ENCODE measurements at places on chromosomes 5 and 9.
A peak's percentile ranks its signal among the peaks of the same experiment; 100 is the strongest.

GRCh38 chr5:28831042-28831441 is 1792.7 kb upstream of the CDH9 start:
- no peak for DNase-seq

GRCh38 chr9:133961226-133962165 is 30.6 kb downstream of the VAV2 start:
- DNase-seq, result no peak

DNA sequence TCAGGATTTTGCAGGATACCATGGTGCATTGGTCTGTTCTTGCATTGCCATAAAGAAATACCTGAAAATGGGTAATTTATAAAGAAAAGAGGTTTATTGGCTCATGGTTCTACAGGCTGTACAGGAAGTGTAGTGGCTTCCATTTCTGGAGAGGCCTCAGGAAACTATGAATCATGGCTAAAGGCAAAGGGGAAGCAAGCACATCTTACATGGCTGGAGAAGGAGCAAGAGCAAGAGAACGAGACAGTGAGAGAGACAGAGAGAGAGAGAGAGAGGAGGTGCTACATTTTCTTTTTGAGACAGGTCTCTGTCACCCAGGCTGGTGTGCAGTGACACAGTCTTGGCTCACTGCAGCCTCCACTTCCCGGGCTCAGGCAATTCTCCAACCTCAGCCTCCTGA is 43.9 kb downstream of the P4HA2 start:
- no peak for DNase-seq

DNA sequence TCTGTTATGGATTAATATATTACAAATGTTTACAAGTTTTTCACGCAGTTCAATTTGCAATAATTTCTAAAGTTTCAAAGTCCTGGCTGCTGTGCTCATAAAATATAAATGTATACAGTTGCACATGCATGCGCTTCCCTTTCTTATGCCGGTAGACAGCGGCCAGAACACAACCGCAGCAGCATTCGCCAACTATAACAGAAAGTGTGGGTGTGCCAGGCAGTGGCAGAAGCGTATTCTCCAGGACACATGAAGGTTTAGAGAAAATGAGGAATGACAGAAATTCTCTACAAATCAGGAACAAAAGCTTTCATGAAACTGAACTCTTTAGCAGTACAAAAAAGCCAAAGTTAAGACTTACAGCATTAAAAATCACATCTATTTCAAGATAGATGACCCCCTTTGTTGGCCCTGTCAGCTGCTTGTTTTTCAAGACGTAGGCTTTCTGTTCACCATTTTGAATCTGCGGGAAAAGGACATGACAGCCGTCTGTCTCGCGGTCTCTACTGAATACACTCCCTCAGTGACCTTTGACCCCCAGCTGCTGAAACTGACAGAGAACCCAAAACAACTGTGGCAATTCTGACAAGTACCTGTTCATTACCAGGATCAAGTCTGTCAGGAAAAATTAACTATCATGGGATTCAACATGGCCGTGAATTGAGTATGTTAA is 252.2 kb downstream of the SLF1 start:
- no peak for DNase-seq

DNA sequence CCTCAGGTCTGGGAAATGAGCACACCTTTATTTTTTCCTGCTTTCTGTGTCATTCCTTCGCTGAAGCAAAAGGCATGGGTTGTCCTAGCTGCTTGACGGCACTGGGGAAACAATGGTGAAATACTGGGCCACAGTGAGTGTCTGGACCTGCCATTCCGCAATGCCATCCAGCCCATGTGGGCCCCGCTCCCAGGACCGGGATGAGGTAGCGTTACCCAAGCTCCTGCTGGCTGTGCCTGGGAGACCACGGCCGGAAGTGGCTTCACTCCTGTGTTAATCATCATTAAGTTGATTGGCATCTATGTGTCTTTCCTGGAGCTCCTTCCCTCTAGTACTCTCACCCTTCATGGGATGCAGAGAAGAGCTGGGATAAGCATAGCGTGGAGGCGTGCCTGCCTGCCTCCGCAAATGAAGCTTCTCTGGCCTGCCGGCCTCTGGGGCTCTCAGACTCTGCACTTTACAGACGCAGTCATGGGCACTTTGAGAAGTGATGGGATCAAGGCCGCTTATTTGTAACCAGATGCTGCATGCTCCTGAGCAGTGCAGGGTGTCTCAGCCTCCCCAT is 16.5 kb upstream of the SMIM32 start:
- no peak for DNase-seq

- no peak for DNase-seq
Measured at GRCh38 chr5:52269859-52270258, 517.9 kb upstream of the ITGA1 start.

GRCh38 chr9:117784996-117785395 is 80.8 kb downstream of the TLR4 start:
- no peak for DNase-seq

GRCh38 chr5:13955896-13956295 is 11.4 kb upstream of the DNAH5 start:
- no peak for DNase-seq

DNA sequence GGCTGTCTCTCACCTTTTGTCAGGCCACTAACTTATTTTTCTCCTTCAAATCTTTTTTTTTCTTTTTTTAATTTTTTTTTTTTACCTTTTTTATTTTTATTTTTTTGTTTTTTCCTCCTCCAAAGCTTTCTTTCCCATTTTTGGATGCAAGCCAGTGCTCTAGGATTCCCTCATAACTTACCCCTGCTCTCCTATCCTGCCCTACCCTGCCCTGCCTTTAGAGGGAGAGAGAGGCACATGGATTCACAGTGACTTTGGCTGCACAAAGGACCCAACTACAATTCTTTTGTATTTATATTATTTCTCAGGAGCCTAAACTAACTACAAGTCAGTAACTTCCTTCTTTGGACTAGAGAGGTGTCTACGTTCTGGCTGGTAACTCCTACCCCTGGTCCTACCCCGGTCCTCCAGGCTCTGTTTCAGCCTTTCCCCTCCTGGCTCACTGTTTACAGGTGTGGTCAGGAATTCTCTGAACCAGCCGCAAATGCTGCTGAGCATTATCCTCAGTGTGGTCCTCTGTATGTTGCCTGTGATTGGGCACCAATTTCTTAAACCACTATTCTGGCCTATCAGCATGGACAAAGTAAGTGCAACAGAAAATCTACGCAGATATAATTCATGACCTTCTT is 8.4 kb upstream of the RUSC2 start:
- DNase-seq, result peak; percentile 51

- no peak for DNase-seq
Measured at GRCh38 chr9:78026947-78027346, 4.7 kb downstream of the GNAQ start.

GRCh38 chr9:34624475-34625185 is 4.2 kb downstream of the ARID3C start:
- DNase-seq, result no peak

- DNase-seq, result no peak
Measured at GRCh38 chr9:37918665-37919170, 14.8 kb upstream of the SLC25A51 start.

- DNase-seq, result no peak
Measured at GRCh38 chr9:86591472-86591871, 237.3 kb upstream of the TUT7 start.

DNA sequence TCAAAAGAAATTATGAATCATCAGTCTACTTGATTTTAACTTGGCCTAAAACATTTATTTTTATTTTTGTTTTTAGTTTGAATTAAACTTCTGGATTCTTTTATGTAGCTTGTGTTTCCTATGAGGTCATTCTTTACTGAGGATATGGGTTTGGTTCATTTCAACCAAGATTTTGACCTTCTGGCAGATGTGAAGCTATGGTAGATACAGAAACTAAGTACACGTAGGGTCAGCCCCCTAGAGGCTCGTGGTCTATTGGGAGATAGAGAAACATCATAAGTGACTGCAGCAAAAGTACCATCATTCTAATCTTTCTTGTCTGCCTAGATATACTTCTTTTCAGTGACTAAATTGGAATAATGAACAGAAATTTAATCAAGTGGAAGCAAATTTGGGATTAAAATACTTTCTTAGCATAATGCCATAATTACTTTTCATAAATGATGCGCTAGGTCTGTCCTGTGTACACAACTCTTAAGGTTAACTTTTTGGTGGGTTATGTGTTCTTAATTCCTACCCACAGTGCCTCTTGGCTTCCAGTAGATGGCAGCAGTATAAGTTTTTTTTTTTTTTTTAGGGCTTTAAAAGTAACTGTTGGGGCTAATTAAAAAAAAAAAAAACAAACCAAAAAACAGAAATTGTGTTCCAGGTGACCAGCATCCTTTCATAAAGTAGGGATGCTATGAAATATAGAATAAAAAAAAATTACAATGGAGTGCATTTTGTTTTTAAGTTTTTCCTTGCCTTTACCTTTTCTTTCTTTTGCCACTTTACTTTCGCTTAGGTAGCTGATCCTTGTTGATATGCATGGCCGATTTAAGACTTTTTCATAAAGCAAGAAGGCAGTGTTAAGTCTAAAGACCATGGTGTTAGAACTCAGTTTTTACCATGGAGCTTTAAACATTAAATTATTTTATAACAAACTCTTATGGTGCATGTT is 49.9 kb downstream of the LRRTM2 start:
- DNase-seq, result no peak

GRCh38 chr5:55533521-55534435 is 986 bp downstream of the PLPP1 start:
- peak; percentile 12 for DNase-seq

DNA sequence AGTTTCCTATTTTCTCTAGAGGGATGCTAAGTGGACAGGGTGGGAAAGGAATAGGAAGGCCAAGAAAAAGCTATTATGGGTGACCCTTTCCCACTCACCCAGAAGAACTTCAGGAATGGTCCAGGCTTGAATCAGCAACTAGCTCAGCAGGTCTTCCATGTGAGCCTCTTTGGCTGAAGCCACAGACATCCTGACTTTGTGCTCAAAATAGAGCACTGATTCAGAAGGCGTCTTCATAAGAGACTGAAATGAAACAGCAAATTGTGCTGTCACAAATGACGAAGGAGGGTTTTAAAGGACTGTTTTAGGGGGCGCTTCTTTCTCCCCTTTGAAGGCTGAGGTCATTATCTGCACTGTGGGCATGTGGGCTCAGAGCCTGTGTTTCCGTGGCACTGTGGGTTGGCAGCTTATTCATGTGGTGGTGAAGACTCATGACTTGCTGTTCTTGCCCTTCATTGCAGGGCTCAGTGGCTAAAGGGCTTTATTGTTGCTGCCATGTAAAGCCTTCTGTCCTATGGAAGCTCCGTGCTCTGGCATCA is 65.8 kb upstream of the NFIL3 start:
- no peak for DNase-seq

GRCh38 chr9:130356033-130356432 is 88.7 kb upstream of the ASS1 start:
- DNase-seq, result no peak

DNA sequence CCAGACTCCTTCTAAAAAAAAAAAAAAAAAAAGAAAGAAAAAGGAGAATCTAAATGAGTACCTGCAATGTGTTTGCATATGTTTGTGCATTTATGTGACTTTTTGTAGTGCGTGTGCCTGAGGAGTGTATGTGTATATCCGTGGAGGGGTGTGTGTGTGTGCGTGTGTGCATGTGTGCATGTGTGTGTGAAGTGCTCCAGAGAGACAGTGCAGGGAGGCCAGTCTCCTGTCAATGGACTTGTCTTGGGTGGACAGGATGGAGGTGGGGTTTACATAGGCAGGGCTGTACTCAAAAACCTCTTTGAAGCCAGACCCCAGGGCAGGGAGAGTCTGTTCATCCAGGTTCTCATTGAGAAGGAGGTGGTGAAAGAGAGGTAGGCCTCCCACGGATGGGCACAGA is 87.1 kb upstream of the MVB12B start:
- no peak for DNase-seq

GRCh38 chr5:94847726-94848125 is 229.3 kb downstream of the SLF1 start:
- no peak for DNase-seq

DNA sequence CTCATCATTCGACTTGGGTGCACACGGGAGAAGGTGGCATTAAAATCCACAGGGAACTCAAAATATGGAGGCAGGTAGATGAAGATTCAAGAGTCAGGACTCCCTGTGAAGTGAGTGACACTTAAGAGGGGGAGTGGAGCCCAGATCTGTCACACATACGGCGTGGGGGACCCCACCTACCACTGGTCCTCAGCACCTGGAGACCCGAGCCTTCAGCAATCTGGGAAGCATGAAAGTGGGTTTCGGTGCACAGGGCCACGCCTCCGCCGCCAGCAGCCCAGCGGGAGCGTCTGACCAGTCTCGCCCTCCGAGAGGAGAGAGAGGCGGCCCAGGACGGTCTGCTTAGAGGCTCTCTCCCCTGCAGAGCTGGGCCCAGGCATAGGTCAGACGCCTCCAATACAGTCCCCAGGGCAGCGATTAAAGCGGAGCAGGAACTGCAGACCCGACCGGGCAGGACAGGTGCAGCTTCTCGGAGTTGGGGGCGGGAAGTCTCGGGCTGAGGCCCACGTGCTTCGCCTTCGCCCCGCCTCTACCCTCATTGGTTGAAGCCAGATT is 639 bp upstream of the SLC2A8 start:
- DNase-seq, result no peak

DNA sequence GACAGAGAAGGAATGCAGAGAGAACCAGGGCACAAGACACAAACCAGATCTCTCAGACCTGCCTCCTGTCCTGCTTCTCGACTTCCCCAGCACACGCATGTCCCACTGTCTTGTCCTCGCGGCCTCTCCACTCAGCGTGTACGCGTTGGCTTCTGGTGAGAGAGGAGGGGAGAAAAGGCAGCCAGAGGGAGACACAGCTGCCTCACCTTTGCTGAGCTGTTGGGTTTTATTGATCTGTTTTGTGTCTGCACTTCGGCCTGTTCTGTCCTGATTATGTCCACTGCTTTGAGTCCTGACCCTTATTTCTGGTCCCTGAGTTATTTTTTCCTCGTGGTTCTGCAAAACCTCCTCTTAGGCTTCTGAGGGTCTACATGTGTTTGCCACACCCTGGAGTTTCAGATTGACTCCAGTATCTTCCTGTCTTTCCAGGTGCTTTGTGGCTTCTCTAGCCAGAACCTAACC is 87.5 kb upstream of the AGXT2 start:
- DNase-seq, result no peak

GRCh38 chr9:6922124-6922676 is 164.4 kb downstream of the KDM4C start:
- no peak for DNase-seq

GRCh38 chr9:69925452-69925851 is 104.8 kb downstream of the CFAP95 start:
- no peak for DNase-seq

DNA sequence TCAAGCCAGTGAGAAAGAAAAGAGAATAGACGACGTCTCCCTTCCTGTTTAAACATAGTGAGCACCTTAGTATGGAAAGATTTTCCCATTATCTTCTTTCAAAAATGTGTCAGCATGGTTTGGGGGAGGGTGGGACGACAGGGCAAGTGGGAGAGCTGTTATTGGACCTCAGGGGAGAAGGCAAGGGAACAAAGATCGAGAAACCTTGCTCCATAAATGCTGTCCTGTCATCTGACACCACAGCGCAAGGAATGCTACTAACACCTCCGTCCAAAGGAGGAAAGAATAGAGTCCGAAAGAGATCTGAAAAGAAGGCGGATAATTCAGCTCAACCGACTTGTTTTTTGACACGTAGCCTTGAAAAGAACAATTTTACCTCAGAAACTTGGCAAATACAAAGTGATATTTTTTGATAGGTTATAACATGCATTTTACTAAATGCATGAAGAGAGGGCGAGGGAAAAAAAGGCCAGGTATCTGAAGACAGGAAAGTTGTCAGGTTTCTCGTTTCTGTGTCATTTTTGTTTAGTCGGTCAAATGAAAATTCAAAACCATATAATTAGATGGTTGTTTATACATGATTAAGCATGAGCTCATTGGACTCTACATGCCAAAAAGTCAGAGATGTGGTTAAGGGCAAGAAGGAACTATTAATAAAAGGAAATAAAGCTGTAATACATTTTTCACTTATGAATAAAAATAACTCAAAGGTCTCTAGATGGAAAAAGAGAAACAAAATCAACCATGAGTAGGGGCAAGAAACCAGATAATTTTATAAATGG is 155.7 kb downstream of the GLIS3 start:
- no peak for DNase-seq
